ENCODE measurements at places on chromosomes 2 and 18. TPM values are rescaled to one million over a fixed set of nuclear protein-coding genes. Genes with fewer than 3 reads are reported as not detected.

DNA sequence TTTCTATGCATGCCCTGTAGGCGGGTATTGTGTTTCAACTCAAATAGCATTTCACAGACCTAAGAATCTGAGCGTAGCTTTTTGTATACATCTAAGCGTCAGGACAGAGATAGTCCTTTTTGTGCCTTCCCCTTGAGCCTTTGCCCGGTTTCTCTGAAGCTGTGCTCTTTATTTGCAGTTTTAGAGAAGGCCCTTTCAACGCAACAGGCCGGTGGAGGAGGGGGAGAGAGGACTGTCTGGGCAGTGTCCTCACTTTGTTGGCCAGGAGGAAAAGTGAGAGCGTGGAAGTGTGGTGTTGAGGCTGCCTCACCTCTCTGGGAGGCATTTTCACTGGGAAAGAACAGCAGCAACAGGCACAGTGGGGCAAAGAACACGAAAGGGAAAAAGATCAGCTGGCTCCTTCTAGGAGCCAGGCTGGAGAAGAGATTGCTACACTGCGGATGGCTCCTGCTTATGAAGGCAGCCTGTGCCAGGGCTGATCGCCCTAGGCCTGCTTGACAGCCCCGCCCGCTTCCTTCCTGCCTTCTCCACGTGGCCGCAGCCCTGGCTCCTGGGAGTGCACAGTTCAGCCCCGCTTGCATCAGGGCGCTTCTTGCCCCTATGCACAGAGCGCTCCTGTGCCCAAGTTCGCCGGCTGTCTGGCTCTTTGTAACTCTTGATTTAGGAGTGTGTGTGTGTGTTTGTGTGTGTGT, 195.6 kb upstream of the POU3F3 start:
- peaks cover 65% of the 10 kb centered on the region for H3K27me3 ChIP-seq
- no peaks in the 10 kb centered on the region for H3K36me3 ChIP-seq
- no peak overlapping the region for H3K27ac ChIP-seq
- DNase-seq: peak; percentile 16
- no peak overlapping the region for H3K4me3 ChIP-seq
- H3K4me1 ChIP-seq: no peaks in the 10 kb centered on the region

GRCh38 chr2:153105829-153106578, 372.6 kb downstream of the RPRM start:
- DNase-seq: no peak
- no peaks in the 10 kb centered on the region for H3K36me3 ChIP-seq
- H3K27ac ChIP-seq: no peak overlapping the region
- no peak overlapping the region for H3K4me3 ChIP-seq
- peaks cover 5% of the 10 kb centered on the region for H3K4me1 ChIP-seq

DNA sequence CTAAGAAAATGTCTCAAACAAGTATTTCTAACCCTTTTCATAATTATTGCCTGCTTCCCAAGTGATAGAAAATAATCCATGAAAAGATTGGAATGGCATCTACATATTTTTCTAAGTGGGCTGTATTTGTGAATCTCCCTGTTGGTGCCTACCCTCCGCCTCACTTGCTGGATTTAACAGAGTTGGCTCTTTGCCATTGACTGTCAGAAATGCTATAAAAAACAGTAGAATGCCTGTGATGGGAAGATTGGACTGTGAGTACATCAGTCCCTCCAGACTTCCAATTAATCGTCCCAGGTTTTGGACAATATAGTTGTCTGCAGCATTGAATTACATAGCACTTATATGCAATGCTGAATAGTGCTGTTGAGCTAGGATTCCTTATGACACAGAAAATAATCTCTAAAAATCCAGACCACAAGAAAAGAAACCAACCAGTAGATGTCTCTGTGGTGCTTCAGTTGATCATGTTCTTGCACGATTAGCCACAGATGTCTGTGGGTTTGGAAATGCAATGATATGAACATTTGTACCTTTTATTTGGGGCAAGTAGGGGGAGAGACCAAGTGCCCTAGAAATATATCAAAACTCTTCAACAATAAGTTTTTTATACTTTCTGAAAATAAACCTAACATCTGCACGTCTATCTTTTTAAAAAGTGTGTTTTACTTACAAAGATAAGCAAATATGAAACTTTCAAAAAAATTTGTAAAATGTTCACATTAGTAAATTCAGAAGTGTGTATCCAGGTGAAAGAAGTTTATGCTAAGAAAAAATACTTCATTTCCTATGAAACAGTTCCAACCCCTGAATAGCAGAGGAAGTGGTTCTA, 88.5 kb downstream of the DYNAP start:
- peak; percentile 53 for DNase-seq
- no peaks in the 10 kb centered on the region for H3K4me1 ChIP-seq
- no peak overlapping the region for H3K27ac ChIP-seq
- H3K36me3 ChIP-seq: no peaks in the 10 kb centered on the region
- H3K27me3 ChIP-seq: no peaks in the 10 kb centered on the region

DNA sequence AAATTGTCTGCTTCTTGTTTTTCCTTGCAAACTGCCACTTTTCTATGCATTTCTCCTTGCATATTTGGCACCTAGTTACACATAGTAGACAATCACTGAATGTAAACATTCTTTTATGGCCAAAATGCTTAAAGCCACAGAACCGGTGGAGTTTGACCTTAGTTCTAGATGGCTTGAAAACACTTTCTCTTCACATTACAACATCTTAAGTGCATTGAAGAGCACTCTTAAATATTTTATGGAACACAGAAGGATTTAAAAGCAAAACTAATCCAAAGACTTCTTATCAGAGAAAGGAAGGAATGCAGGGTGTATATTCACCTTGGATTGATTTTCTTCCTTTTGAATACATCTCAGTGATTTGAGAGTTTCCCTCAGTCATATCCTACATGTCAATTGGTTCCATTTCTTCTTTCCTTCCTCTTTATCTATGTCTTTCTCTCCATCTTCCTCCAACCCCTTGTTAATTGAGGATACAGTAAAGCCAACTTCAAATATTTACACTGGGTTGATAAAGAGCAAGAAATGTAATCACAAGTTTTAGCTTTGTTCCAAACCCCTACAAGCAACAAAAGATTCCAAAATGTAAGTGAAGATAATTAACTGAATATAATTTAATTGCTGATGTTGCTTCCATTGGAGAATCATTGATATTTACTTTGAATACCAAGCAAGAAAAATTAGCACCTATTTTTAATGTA, 548.0 kb downstream of the CNTNAP5 start:
- no peak overlapping the region for H3K27ac ChIP-seq
- H3K27me3 ChIP-seq: no peaks in the 10 kb centered on the region
- H3K4me3 ChIP-seq: no peak overlapping the region
- DNase-seq: no peak

DNA sequence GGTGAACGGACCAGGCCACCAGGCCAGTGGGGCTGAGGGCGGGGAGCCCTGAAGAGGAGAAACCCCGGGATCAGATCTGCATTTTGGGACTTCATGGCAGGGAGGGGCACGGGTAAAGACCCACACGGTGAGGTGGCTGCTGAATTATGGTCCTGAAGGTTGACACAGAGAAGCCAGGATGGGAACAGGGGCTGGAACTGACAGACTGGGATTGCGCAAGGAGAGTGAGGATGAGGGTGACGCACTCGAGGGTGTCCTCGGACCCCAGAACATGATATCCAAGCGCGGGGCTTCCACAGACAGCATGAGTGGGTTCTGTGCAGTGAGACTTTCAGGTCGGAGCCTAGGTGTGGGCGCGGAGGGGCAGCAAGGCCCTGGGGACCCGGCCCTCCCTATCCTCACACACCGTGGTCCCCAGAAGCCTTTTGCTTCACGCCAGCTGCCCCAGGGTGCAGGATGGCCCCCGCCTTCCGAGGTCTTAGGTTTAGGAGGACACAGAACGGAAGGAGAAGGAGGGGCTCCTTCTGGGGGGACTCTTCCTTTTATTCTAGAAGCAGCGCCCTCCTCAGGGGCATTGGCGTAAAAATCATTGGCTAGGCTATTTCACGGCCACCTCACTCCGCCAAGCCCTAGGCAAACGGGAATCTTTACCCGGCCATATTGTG, 416.8 kb upstream of the HS6ST1 start:
- H3K36me3 ChIP-seq: no peaks in the 10 kb centered on the region
- H3K27ac ChIP-seq: no peak overlapping the region
- no peaks in the 10 kb centered on the region for H3K4me1 ChIP-seq

- H3K36me3 ChIP-seq: no peaks in the 10 kb centered on the region
- DNase-seq: peak; percentile 3
- H3K4me1 ChIP-seq: peaks cover 13% of the 10 kb centered on the region
- no peak overlapping the region for H3K4me3 ChIP-seq
- H3K27ac ChIP-seq: no peak overlapping the region
- H3K27me3 ChIP-seq: no peaks in the 10 kb centered on the region
These were observed 993.6 kb downstream of the LRP1B start for GRCh38 chr2:141137122-141137693.

- H3K27ac ChIP-seq: no peak overlapping the region
- no peak for DNase-seq
- H3K27me3 ChIP-seq: no peaks in the 10 kb centered on the region
These were observed 13.4 kb downstream of the CCDC150 start for GRCh38 chr2:196652869-196653268.

GRCh38 chr2:108243566-108243965, 3.8 kb downstream of the SULT1C3 start:
- no peak overlapping the region for H3K27ac ChIP-seq
- no peak for DNase-seq
- no peak overlapping the region for H3K4me3 ChIP-seq
- no peaks in the 10 kb centered on the region for H3K4me1 ChIP-seq

DNA sequence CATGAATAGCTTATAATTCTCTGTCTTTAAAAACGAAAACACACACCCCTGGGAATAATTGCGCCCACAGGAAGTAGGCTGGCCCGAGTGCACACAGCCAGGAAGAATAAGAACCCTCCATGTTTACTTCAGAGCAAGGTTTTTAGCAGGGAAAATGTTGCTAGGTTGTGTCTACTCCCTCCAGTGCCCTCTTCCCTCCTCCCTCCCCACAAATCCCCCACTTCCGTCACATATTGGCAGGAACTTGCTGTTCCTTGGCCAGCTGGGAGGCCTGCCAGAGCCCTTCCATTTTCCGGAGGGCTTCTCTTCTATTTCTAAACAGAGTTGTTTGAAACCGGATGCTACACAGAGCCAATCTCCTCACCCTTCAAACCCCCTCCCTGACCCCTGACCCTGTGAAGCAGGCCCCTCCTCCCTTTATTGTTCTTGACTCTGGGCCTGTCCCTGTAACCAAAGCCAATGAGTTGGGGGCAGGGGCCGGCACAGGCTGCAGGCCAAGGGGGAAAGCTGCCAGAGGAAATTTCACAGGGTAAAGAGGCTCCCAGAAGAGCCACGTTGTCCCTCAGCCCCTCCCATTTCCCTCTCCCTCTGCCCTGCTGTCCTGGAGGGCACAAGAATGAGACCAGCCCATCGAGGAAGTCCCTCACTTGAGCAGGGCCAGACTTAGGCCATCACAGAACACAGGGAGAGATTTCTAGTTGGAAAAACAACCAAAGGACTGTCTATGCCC, 49.8 kb upstream of the LGALSL start:
- peaks cover 12% of the 10 kb centered on the region for H3K27me3 ChIP-seq
- H3K36me3 ChIP-seq: no peaks in the 10 kb centered on the region
- H3K4me1 ChIP-seq: peaks cover 36% of the 10 kb centered on the region

Gene CHST9
- total RNA-seq: 0.04 TPM

Gene PRKAG3
- total RNA-seq: not detected

Gene B3GNT7
- 15.8 TPM for total RNA-seq

Gene DPP10
- 1.7 TPM for total RNA-seq

Gene BUB1
- total RNA-seq: 64.2 TPM

Gene NEURL3
- total RNA-seq: not detected

Gene QPCT
- total RNA-seq: 0.33 TPM

Gene SOCS6
- total RNA-seq: 17.5 TPM

Gene UGT1A8
- not detected for total RNA-seq
